MM.1S (cell line): ENCODE measurements at places on chromosomes 3 and 15.

GRCh38 chr15:40338921-40339620 is 1.7 kb downstream of the CCDC9B start:
- no peak for DNase-seq

DNA sequence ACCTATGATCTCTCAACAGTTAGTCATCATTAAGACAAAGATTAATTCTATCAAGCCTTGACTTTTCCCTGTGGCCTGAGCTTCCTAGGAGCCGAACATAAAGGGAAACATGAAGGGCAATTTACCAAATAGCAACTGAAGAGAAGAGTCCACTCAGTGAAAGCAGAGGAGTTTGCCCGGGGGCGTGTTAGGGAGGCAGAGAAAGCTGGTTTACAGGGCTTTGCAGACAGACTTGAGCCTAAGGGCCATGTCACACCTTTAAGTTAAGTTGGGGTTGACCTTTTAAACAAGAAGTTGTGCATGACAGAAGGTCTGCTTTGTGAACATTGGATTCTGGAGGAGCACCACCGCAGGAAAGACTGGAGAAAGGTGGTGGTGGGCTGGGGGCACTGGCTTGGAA is 701.8 kb upstream of the CFAP20DC start:
- no peak for DNase-seq

GRCh38 chr15:40251486-40252140 is 12.8 kb downstream of the PAK6 start:
- DNase-seq: no peak

- no peak for DNase-seq
Measured at GRCh38 chr15:59353994-59354416, 18.7 kb downstream of the MYO1E start.

- DNase-seq: no peak
Measured at GRCh38 chr3:175692256-175692655, 833.1 kb downstream of the NAALADL2 start.

DNA sequence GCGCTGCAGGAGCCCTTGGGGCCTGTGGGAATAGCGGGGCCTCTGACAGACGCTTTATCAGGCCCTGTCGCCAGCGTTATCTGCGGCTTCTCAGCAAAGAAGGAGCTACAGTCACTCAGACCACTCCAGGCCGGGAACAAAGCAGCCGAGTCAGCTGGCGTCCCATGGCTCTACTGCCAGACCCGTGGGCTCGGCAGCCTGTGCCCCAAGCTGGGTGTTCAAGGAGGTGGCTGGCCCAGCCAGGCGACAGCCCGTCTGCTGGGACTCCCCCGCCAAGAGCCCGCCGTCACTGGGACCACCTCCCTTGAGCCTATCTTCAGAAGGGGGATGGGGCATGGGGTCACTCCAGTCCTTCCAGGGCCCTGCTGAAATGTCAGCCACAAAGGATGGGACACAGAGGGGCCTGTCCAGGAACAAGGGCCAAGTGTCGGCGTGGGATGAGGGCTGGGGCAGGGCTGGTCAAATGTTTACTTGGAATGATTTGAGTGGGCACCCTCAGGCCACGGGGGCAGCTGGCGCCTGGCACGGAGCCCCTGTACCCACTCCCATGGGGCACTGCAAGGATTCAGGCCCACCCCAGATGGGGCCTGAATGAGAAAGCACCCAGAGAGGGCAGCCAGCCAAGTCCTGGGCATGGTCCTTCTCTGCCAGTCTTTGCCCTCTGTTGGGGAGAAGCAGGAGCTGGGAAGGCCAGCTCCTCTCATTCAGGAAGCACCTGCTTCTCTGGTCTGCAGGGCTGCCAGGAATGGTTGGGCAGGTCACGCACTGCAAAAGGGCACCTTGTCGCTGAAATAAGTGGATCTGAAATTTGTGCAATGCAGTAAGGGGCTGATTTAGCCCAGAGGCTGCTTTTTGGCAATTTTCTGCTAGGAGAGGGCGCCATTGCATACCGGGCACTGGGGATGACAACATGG is 148.3 kb downstream of the SMAD6 start:
- DNase-seq: no peak
